Purkinje cell (primary cell): ENCODE measurements at places on chromosomes 1 and 21. TPM values are rescaled to one million over a fixed set of nuclear protein-coding genes. Genes with fewer than 3 reads are reported as not detected.

OR4F29 gene
- polyA plus RNA-seq: not detected in 2 replicates

OR2T10 gene
- not detected in 2 replicates for polyA plus RNA-seq

CACNA1S gene
- not detected in 2 replicates for polyA plus RNA-seq

NPPB gene
- 1.8 TPM in 1 of 2 replicates, not detected in the other for polyA plus RNA-seq

LGR6 gene
- 4.0 and 5.7 TPM in 2 replicates for polyA plus RNA-seq

FMOD gene
- not detected in 2 replicates for polyA plus RNA-seq
